Activated CD4-positive, alpha-beta memory T cell treated with anti-CD3 and anti-CD28 coated beads for 36 hours (primary cell): ENCODE measurements at places on chromosomes 5 and 9.

- no peak for DNase-seq
Measured at GRCh38 chr9:130206579-130206978, 34.4 kb downstream of the NCS1 start.

DNA sequence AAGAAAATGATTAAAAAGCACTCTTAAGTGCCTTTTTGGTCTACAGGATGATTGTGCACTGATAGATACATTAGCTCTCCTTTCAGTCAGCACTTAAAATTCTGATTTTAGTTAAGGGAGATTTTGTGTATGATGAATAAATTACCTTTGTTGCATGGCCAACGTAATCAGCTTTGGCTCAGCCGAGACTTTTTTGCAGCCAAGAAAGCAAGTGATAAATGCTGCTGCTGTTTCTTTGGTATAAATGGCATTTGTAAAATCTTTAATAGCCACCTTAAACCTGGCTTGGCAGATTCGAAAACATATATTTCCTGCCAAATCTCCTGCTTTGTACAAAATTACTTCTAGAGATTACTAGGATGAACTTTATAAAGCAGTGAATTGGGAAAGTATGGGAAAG is 147.7 kb downstream of the DCP2 start:
- no peak for DNase-seq

- no peak for DNase-seq
Measured at GRCh38 chr5:124961521-124961920, 215.1 kb upstream of the ZNF608 start.

GRCh38 chr5:157554179-157555036 is 21.2 kb downstream of the ADAM19 start:
- no peak for DNase-seq

GRCh38 chr9:138120072-138120471 is 242.5 kb downstream of the CACNA1B start:
- DNase-seq: no peak

DNA sequence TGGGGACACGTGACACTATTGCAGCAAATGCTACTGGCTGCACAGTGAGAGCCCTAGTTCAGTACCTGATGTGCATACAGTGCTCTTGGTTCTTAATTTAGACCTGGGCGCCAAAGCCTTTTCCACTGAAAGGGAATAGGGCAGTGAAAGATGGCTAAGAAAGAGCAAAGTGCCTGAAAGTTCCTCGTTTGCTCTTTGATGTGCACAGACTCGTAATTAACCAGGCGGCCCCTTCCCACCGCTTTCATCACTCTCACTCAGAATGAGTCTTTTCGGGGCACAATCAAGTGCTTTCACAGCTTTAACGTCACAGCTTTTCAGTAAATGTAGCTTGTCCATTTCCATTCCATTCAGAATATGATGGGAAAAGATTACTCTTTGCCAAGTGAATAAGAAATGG is 116.6 kb upstream of the ADRA1B start:
- no peak for DNase-seq

GRCh38 chr5:150227606-150228273 is 37.9 kb downstream of the SLC6A7 start:
- no peak for DNase-seq

DNA sequence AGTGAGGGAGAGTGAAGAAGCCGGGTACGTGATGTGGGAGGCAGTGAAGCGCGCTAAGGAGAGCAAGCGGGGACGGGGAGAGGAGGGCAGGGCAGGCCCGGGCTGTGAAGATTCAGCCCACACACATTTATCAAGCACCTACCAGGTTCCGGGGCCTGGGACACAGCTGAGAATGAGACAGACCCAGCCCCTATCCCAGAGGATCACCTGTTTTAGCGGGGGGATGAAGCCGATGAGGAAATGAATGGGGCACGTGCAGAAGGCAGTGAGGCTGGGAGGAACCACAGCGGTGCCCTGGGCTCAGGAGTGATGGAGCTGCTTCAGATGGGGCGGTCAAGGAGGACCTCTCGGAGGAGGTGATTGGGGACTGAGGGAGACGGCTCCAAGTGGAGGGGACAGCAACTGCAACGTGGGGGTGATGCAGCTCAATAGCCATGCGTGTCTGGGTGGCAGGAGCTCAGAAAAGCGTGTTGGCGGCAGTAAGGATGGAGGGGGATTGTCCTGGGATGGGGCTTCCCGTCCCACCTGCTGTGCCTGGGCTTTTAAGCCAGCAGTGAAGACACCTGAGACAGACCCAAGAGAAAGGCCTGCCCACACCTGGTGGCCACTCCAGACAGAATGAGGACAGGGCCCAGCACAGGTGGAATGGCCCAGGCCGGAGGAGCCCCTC is 77.5 kb upstream of the UNC5A start:
- DNase-seq: no peak

- peak; percentile 52 for DNase-seq
Measured at GRCh38 chr9:131727795-131728545, 11.9 kb downstream of the RAPGEF1 start.

DNA sequence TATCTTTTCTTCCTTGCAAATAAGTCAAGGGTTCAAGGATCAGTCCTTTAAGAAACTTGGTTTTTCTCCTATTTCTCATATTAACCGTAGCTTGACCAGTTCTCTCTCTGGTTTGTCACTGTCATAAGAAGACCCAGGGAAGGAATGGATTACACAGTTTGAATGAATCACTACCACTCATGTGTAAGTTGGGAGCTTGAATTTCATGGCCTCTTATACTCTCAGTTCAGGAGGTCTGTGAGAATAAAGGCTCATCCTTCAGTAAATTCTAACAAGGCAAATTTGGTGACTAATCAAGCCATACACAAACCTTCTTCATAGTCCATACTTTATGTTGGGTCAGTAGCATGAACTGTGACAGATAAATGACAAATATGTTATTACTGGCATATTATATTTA is 323.1 kb upstream of the ACTBL2 start:
- no peak for DNase-seq

- DNase-seq: no peak
Measured at GRCh38 chr9:89797255-89797654, 192.4 kb downstream of the GADD45G start.
